ENCODE measurements at places on chromosomes 6 and 20.

DNA sequence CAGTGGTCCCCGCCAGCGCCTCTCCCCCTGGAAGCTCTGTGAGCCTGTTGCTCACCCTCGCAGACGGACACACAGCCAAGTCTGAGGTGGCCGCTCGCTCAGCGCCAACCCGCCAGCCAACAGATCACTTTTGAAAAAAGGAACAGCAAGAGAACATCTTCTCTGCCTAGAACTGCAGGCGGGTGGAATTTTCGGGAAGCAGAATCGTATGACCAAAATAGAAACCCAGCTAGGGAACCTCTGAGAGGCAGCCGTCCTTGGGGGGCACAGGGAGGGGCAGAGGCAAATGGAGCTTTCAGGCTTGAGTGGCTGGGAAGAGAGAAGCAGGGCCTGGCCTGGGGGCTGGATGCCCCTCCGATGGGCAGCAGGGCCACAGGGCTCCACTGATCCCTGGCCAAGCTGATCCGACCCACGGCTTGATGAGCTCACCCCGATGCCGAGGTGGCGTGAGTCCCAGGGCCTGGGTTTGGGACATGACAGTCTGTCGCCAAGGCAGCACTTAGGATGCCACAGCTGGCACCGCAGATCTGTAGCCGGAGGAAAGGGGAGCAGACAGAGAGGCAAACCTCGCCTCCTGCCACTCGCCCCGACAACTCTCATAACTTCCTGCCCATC, 9.8 kb downstream of the NFATC2 start:
- no peak for DNase-seq

- DNase-seq, result no peak
Measured at GRCh38 chr20:44656448-44656847, 4.9 kb upstream of the ADA start.

GRCh38 chr6:148422085-148422484, 79.4 kb downstream of the SASH1 start:
- no peak for DNase-seq

- DNase-seq, result no peak
Measured at GRCh38 chr20:16158976-16159286, 414.3 kb downstream of the KIF16B start.

DNA sequence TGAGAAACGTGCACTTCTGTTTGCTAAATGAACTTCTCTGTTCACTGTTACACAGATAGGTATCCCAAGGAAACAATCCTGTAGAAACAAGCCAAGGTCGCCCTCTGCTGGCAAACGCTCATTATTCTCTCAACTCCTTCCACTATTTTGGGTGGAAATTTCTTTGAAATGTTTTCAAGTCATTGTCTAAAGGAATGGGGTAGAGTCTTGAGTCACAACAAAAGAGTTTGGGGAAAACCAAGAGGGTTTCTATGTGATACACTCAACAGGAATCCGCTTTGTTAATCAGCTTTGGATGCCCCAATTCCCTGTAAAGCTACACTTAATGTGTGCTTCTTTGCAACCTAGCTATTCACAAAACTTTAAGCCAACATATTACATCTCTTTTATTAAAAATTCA, 4.6 kb upstream of the RAE1 start:
- DNase-seq, result peak; percentile 55

DNA sequence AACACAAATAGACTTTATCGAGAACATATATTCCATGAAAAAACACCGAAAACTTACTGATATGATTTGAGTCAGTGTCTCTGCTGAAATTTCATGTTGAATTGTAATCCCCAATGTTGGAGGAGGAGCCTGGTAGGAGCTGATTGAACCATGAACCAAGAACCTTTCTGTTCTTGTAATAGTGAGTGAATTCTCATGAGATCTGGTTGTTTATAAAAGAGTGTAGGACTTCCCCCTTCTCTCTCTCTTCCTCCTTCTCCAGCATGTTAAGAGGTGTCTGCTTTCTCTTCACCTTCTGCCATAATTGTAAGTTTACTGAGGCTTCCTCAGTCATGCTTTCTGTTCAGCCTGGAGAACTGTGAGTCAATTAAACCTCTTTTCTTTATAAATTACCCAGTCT, 1289.3 kb upstream of the CITED2 start:
- no peak for DNase-seq

GRCh38 chr6:103273048-103273447, 1586.7 kb downstream of the HACE1 start:
- DNase-seq, result no peak

DNA sequence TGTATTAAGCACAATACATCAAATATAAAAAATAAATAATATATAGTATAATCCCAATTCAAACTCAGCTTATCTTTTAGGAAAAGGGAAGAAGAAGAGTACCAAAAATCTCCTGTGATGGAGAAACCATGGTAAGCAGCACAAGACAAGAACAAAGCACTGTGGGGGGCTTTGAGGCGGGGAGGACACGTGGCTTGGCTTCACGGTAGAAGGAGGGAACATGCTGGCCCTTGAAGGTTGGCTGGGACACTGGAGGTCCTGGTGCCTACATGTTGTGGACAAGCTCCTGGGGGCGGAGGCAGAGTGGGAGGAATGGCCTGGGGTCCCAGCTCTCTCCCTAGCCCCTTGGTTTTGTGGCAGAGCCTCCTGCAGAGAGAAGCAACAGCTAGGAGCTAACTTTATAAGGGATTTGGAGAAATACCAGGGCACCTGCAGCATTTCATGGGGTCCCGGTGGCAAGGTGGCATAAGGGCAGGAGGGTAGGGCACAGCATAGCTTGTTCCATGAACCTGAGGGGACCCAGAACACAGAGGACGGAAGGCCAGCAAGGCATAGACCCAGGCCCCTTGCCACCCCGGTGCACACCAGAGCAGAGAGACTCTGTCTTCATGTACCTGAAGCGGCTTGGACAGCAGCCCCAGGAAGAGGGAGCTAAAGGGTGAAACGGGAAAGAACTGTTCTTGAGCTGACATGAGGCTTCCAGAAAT, 72.0 kb downstream of the LY86 start:
- no peak for DNase-seq

DNA sequence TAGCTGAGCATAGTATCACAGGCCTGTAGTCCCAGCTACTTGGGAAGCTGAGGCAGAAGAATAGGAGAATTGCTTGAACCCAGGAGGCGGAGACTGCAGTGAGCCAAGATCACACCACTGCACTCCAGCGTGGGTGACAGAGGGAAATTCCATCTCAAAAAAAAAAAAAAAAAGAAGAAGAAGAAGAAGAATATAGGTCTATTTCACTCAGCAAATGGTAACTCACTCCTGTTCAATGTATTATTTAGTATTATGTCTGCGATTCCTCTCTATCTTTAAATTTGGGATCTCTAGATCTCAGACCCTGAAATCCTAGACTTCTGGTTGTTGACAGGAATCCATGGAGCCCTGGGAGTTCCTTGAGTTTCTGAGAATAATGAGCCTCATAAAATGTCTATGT, 98.6 kb downstream of the HFE start:
- no peak for DNase-seq

DNA sequence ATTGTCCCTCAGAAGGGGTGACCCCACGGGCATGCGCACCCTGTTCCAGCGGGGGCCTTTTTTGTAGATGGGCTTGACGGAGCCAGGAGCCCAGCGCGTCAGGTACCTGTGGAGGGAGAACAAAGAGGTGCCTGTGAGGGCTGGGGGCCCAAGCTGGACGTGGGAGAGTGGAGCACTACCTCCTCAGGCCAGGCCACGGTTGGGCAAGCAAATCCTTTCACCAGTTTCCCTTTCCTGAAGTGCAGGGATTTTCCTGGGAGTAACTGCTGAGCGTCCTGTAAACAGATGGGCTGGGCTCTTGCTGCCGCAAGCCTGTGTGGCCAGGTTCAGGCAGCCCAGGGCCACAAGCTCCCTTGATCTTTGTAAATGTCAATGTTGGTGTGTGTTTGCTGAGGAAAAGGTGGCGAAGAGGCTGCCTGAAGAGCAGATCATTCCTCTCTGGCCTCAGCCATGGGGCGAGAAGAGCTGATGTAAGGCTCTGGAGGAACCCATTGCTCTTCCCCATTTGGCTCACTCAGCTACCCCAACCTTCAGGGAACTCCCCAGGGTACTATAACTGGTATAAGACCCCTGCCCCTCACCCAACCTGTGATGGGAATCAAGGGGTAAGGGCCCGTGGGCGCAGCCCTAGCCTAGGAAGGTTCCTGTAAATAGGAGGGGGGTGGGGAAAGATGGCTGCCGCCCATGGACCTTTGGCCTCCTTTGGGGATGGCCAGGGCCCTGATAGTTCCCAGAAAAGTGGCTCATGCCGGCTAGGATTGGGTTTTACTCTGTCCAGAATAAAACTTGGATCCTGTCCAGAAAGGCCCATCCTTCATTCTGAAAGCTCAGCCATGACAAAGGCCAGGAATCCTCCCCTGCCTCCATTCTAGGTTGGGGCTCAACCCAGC, 15.5 kb downstream of the MRPS18A start:
- no peak for DNase-seq

DNA sequence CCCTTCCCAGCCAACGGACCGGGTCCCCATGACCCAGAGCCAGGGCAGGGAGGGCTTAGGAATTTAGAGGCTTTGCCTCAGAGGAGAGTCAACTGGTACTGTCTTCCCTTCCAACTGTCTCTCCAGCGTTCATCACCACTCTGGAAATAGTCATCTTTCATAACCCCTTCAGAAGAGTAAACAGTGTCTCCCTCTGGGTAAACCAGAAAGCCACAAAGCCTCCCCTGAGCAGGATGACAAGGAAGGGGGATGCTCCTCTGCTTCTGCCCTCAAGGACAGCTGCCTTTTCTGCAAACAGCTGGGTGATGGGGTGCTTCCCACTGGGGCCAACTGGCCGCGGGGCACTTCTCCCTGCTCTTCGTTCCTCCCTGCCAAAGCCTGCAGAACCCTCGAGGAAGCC, 90.1 kb downstream of the PSMG4 start:
- DNase-seq, result no peak

GRCh38 chr6:6649824-6650349, 61.4 kb downstream of the LY86 start:
- DNase-seq, result no peak

- peak; percentile 91 for DNase-seq
Measured at GRCh38 chr6:79234150-79235022, at the start of gene HMGN3. HMGN3 (minus strand) TSS chr6:79234682.

DNA sequence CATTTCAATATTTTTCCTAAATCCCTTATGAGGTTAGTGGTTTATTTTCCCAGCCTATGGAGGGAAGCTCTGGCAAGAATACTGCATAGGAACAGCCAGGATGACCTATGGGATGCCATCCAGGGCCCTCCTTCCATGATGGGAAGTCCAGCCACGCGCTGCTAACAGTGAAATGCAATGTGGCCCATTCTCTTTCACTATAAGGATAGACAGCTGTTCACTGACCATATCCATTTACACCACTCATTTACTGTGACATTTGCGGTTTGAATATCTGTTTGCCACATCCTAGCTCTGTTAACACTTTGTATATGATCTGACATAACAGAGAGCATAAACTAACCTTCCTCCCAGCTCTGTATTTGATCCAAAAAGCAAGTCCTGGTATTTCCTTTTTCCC, 471.7 kb downstream of the CBLN4 start:
- DNase-seq, result no peak

DNA sequence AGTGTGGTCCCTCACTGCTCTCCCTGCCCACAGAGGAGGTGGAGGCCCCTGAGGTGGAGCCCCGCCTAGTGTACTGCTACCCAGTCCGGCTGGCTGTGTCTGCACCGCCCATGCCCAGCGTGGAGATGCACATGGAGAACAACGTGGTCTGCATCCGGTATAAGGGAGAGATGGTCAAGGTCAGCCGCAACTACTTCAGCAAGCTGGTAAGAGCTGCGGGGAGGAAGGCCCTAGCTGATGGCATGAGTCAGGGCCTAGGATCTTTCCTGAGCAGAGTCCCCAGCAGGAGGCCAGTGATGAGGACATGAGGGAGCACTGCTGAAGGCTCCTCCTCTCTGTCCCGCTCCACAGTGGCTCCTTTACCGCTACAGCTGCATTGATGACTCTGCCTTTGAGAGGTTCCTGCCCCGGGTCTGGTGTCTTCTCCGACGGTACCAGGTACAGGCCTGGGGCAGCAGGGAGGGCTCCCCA, 11.2 kb downstream of the PCIF1 start:
- no peak for DNase-seq

GRCh38 chr6:157063176-157063905, 260.0 kb downstream of the TMEM242 start:
- DNase-seq, result no peak

DNA sequence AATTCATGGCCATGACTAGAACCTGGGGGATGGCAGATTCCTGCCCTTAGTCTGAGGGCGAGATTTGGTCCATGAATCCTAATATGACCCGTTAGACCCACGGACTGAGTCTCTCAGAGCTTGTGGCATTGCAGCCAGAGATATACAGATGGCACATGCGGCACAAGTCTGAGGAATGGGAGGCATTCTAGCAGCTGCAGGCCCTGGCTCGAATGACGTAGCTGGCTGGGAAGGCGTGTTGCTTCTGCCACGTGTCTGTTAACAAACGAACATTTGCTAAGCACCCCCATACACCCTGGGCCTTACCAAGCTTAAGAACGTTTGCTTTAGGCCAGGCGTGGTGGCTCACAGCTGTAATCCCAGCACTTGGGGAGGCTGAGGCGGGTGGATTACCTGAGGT, 68.0 kb downstream of the CD164 start:
- DNase-seq, result no peak

DNA sequence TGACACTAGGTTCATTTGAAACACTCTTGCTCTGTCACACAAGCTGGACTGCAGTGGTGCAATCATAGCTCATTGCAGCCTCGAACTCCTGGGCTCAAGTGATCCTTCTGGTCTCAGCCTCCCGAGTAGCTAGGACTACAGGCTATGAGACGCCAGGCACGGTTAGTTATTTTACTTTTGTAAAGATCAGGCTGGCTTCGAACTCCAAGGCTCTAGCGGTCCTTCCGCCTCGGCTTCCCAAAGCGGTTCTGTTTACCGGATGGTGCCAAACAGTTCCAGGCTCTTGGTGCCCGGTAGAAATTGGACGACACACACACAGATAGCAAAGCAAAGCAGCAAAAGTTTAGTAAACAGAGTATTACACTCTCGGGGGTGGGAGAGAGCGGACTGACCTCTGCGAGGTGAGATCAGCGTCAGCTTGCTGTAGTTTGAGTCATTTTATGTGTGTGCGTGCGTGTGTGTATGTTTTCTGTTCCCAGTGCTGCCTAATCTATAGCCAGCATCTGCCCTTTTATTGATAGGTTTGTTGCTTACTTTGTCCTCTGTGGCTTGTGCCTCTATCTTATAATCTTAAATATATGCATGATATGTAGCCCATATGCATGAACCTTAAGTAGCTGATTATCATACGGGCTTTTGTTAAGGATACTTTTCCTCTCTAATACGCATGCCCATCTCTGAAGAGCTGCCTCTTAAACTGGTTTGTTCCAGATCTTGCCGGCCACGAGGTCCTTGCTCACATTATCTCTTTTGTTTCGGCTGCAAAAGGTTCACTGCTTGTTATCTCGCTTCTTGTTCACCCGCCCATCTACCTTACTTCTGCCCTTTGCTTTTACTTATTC, 75.2 kb downstream of the OR2B2 start:
- peak; percentile 73 for DNase-seq

Data from CD4-positive, alpha-beta T cell treated with Interleukin-6 at 100 ng/mL for 8 hours (primary cell).